Fibroblast of villous mesenchyme (primary cell): ENCODE measurements at places on chromosomes 5 and 9.

GRCh38 chr9:127195976-127196825 is 68.4 kb upstream of the GARNL3 start:
- DNase-seq: no peak

DNA sequence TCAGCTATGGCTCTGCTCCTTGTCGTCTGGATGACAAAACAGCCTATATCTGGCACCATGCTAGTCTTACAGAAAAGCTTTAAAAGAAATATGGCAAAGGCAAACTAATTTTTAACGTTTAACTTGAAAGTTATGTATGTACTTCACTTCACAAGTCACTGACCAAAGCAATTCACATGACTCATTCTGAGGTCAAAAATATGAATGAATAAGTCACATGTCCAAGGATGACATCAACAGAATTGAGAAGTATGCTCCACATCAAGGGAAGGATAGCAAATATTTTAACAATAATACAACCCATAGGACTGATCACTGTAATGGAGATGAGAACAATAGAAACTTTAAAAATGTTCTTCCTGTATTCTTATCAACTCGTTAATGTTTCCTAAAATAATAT is 1072.6 kb upstream of the NUDT12 start:
- peak; percentile 19 for DNase-seq

DNA sequence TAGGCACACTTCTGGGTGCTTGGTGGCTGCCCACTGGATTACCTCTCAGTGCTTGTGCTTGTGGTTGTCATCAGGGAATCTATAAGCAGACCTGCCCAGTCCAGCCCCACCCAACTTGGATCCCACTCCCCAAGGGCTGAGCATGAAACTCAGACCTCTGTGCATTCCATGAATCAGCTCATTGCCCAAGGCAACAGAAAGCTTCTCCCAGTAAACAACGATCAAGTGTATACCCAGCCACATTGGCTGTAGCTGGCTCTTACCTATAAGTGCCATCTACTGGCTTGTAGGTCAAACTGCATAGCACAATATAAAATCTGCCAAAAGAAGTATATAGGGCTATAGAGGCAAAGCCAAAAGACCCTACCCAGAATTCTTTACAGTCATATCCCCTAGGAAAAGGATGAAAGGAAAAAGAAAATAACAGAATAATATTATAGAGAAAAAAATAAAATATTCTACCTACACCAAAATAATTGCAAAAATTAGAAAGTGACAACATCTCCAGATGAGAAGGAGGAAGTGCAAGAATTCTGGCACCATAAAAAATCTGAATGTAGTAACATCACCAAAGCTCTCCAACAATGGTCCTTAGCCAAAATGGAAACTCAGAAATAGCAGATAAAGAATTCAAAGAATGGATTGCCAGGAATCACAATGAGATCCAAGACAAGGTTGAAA is 321.0 kb upstream of the TRPC7 start:
- peak; percentile 73 for DNase-seq

GRCh38 chr5:15966066-15966640 is 213.4 kb downstream of the MARCHF11 start:
- peak; percentile 5 for DNase-seq

DNA sequence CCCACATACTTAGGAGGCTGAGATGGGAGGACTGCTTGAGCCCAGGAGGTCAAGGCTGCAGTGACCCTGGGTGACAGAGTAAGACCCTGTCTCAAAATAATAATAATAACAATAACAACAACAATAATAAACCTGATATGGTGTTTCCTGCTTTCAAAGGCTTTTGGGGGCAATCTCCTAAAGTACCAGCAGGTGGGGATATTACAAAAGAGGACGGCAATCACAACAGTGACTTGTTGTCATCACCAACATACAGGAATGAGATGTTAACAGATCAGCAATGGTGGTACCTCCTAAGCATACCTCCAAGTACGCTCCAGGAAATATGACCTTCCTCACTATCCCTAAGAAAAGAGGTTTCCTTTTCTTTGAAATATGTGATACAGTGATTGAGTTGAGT is 91.1 kb upstream of the RNF180 start:
- peak; percentile 8 for DNase-seq

GRCh38 chr9:123756484-123757106 is 173.3 kb downstream of the DENND1A start:
- DNase-seq: no peak

DNA sequence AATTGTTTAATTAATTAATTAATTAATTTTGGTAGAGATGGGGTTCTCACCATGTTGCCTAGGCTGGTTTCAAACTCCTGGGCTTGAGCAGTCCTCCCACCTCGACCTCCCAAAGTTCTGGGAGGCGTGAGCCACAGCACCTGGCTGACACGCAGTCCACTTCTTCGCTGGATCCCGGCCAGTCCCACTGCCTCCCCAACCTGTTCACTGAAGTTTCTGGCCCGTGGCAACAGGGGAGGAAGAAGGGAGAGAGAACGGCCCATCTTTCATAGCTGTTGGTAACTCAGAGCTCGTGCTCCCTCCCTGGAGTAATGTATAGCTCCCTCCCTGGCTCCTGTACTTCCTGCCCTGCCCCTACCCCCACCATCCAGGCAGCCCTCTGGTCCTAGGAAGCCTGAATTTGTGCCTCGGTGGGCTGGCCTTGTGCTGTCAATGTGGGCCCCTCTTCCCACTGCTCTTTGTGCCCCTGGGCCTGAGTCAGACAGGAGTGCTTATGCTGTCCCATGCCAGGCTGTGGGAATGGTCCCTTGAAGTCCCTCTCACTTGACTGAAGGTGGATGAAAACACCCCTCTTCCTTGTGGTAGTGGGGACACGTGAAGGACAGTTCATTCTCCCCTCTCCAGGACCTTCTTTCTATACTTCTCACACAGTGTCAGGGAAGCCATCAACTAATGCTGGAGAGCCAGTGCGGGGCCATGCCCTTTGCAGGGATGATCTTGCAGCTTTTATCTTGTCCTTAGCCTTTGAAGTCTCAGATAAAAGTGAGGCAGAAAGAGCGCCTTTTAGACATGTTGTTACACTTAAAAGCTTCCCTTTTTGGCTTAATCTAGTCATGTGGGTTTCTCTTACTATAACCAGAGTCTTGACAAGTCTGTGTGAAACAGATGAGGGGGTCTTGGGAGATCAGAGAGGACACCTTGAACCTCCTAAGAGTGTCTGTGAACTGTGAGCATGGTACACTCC is 38.1 kb downstream of the ANGPTL2 start:
- no peak for DNase-seq

GRCh38 chr5:179901915-179902762 is 5.6 kb downstream of the TBC1D9B start:
- no peak for DNase-seq
